ENCODE measurements at places on chromosomes 5 and 9. TPM values are rescaled to one million over a fixed set of nuclear protein-coding genes. Genes with fewer than 3 reads are reported as not detected.
A peak's percentile ranks its signal among the peaks of the same experiment; 100 is the strongest.

KLF4 gene
- total RNA-seq = 1.1 TPM

GRCh38 chr9:128916204-128916603 is 4.6 kb upstream of the PHYHD1 start:
- DNase-seq = no peak

- DNase-seq = no peak
Measured at GRCh38 chr5:159642379-159642778, 273.9 kb upstream of the ADRA1B start.

- DNase-seq = no peak
Measured at GRCh38 chr5:1027631-1028441, 19.2 kb downstream of the NKD2 start.

DNA sequence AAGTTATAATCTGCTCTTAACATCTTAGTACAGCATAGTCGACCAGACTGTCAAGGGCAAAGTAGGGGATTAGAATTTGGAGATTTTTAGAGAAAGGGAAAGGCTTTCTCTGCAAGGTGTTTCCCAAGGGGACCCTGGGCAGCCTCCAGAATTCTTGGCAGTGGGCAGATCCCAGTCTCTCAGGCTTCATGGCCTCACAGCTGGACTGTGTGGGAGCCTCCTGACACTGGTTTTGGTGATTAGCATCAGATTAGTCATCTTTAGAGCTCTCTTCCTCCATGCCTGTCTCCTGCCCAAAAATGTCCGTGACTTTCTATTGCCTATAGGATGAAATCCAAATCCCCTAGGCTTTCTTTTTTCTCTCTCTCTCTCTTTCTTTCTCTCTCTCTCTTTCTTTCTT is 370.7 kb downstream of the ZSWIM6 start:
- DNase-seq = no peak

DNA sequence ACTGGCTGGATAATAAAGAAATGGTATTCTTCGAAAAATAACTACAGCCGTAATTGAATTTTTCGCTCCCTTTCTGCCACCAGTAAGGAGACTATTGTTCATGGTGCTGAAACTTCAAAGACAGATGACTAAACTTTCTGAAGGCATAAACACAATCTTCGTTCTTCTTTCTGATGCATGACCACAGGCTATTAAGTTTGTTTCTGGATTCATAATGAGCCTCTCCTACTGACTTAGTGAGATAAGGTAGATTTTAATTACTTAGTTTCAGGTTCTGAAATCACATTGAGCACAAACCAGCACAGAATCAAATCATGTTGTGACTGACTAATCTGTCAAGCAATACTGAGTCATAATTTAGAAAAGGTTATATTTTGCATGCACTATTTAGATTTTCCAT is 441.8 kb upstream of the CCNG1 start:
- DNase-seq = no peak

DNA sequence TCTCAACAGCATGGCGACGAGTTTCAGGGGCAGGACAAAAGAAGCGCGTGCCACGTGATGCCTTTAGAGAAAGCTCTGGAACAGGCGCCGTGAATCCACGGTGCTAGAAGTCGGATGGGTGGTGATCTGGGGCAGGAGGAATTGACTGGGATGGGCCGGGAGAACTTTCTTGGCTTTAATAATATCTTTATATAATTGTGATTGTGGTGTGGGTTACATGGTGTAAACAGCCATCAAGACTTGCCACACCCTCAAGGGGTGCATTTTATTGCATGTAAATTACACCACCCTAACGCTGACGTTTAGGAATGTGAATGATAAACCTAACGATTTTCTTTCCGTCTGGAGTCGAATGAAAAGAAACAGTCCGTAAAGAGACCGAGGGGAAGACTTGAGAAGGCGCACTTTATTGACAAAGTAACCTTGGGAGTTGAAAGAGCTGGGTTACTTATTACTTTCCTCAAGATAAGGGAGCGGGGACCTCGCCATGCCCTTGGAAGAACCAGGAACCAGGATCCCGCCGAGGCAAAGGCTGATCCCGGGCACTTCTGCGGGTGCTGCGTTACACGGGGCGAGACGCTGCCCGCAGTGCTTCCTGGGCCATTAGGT is 8.5 kb downstream of the NRARP start:
- DNase-seq = no peak

DNA sequence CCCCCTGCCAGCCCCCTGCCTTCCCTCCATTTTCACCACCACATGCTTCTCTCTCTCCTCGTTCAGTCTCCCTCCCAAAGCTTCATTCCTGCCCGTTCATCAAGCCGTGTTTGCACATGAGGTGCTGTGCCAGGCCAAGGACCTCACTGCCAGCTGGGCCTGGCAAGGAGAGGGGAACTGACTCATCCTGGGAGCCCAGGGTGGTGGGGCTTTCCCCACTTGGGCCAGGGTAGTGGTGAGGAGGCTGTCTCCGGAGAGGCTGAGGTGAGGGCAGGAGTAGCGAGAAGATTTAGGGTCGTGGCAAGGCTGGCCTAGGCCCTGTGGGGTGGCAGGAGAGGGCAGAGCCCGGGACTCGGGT is 30.4 kb upstream of the NOTCH1 start:
- no peak for DNase-seq

DNA sequence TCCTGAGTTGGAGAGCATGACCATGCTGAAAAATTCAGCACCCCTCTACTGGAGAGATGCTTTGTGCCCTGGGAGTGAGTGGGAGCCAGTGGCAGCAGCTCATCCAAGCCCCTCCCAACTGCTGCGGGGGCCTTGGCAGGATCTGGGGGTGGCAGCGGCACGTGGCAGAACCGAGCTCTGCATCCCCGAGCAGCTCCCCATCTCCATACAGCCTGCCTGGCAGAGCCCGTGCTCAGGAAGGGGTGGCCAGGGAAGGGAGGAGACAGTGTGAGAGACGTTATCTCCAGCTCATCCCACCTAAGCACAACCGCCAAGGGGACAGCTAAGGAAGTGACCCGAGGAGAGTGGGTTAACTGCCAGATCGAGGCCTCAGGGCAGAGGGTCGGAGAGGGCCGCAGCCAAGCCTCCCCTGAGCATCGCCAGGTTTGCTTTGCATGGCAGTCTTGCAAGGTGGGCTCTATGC is 17.2 kb upstream of the DPM2 start:
- no peak for DNase-seq

- no peak for DNase-seq
Measured at GRCh38 chr5:9468060-9468388, 77.9 kb downstream of the SEMA5A start.

DNA sequence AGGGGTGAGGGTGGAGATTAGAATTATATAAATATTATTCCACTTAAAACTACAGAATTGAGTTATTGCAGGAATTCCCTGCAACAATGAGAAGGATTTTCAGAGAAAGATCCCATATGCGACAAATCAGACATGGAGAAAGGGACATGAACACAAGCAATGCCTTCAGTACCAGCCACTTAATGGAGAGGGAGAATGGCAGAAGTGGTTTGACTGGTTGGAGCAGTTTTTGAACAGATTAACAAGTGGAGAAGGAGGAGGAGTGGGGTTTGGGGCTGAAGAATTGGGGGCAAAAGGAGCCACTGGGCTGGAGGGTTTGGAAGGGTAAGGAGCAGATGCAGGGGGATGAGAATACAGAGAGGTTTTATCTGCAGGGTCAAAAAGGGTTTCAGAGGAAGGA is 620.9 kb upstream of the PTPRD start:
- DNase-seq = no peak

DNA sequence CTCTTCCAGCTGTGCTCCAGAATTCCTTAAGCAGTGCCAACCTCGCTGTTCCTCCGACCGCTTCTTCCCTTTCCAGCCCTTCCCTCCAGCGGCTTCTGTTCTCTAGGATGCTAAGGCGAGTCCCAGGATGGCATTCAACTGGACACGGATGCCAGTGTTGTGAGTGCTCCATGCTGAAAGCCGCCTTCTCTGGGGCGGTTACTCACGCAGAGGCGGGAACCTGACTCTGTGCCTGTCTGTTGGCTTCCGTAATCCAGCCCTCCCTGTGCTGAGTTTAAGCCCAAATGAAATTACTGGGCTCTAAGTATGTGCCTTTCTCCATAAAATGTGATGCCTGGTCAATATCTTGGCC is 20.2 kb downstream of the COL5A1 start:
- DNase-seq = peak; percentile 6

CNTNAP3 gene
- not detected for total RNA-seq

PCDHAC1 gene
- total RNA-seq = not detected

DNA sequence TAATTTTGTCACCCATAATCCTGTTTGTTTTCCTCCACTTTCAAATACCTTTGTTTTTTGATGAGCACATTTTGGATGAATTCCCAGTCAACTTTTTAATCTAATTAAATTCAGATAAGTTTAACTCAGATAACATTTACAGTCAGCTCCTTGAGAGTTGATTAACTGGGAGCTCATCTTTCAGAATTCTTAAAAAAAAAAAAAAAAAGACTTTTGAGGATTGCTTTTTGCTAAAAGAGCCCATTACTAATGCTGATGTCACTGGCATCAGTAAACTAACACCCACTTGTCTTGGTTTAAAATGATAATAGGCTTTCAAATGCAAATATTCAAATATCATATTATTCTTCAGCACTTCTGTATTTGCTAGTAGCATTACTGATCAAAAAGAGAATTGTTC is 47.1 kb upstream of the NFIB start:
- DNase-seq = no peak

SH3RF2 gene
- total RNA-seq = not detected

GRCh38 chr5:123182072-123182471 is 93.0 kb downstream of the PRDM6 start:
- DNase-seq = no peak

DNA sequence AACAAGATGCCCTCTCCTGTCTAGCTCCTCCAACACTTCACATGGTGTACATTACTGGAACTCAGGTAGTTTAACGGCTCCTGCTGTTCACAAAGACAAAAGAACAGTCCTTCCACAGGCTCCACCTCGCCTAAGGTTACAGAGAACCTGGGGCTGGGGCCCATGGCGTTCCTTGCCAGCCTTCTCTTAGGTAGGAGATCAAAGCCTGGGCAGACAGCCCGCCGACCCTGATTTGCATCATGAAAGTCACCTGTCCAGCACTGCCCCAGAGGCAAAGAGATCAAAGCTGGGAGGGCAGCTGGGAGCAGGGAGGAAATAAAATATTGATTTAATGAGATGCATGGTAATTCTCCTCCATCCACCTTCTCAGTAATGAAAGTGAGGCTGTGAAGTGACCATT is 115.0 kb upstream of the SLIT3 start:
- DNase-seq = no peak

DNA sequence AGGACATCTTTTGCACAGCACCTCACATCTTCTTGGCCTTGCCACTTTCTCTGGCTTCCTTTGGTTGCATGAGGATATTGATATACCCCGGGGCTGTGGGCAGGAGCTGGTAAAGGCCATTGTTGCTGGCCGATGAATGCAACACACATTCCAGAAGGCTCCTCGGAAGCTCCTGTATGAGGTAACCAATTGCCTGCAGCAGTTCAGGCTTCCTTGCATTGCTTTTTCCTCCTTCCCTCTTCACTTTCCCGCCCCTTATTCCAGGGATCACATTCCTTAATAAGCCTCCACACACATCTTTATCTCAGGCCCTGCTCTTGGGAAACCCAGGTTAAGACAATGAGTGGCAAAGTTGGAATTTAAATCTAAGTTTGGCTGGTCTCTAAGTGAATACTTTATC is 505.4 kb upstream of the CLINT1 start:
- no peak for DNase-seq

SLCO6A1 gene
- total RNA-seq = not detected

FAM200C gene
- total RNA-seq = 0.61 TPM

PCDHGA2 gene
- 0.08 TPM for total RNA-seq

RNF44 gene
- 162 TPM for total RNA-seq

- no peak for DNase-seq
Measured at GRCh38 chr5:36402512-36402906, 100.8 kb upstream of the RANBP3L start.

FAT2 gene
- total RNA-seq = not detected

DNA sequence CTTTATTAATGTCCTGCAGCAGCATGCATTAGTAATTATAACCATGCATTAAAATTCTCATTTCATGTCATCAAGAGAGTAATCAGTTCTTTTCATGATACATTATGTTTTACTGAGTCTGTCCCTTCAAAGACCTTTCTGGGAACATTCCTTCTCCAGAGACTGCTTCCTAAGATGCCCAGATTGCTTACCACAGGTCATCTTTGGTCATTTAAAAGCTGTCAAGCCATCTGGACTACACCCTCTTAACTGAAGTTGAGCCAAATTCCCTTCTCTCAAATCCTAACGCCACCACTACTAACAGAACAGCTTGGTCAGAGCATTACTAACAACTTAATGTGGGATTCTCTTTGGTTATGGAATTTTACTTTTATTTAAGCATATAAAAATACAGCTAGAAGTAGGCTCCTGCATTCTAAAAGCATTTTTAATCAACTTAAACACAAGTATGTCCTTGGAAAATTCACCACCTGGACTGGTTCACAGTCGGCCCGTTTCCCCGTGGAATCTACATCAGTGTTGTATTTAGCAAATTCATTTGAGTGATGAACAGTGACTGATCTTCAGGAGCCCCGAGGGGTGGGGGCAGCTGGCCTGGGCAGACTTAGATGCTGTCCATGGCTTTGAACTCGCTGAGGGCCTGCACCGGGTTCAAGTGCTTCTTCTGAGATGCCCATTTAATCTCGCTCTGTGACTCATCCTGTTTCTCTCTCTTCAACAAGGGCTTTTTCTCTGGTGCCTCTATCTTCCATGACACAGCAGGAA is 92.8 kb upstream of the CCDC112 start:
- DNase-seq = no peak

DNA sequence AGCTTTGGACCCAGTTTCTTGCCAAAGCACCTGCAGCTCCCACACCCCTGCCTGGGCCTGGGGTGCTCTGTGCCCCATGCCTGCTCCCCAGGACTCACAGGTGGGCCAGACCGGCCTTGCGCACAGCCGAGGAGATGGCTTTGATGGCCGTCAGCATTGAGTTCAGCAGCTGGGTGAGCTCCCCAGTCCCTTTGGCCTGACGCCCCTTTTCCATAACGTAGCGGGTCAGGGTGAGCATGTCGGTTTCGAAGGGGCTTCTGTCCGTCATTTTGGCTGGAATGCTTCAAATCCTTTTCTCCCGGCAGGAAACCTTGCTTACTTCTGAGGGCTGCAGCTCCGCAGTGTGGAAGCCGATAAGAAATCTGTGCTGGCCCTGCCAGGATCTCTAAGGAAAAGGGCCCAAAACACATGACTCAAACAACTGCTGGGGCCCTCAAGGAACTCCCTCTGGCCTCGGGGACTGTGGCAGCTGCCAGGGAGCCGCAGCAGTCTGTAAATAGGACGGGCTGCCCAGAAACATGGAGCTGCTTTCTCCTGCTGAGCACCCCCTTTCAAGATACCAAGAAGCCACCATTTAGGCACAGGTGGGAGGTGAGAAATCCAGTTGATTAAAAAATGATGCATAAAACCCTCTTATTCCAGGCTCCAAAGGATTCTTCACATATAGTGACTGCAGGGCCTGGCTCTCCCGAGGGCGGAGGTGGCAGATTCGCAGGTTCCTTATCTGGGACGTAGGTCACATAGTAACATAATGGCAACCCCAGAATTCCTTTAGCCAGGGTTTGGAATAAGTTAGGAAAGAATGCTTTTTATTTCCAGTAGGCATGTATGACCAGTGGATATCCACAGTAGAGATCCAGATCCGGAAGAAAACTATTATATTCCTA is at the start of gene FBP2:
Gene FBP2, minus strand, starts transcription at position 366 of the 887 bp plus-strand sequence. Its CDS starts 98 bp downstream, at position 268.
- DNase-seq = no peak

ADAMTS19 gene
- total RNA-seq = not detected

GRCh38 chr5:88895681-88896501 is 12.9 kb upstream of the MEF2C start:
- no peak for DNase-seq

FRMD3 gene
- 1.2 TPM for total RNA-seq

MED10 gene
- total RNA-seq = 50.5 TPM
